Fibroblast of the aortic adventitia (primary cell): ENCODE measurements at places on chromosomes 6 and 20. TPM values are rescaled to one million over a fixed set of nuclear protein-coding genes. Genes with fewer than 3 reads are reported as not detected.

DNA sequence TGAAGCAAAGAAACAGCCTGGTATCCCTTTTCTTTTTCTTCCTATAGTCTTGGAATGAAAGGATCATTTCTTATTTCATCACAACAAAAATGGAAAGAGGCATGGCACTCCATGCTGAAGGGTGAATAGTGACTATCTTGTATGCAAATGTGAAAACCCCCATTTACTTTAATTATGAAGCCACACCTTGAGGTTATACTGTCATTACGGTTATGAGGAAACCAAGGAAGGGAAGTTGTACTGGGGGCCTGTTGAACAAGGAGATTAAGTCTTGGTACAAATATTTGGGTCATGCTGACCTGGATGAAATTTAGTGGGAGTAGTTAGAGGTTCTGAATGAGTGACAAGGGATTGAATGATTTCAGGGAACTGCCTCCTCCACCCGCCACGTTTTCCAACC is 8.7 kb upstream of the STXBP5 start:
- DNase-seq, result no peak

DNA sequence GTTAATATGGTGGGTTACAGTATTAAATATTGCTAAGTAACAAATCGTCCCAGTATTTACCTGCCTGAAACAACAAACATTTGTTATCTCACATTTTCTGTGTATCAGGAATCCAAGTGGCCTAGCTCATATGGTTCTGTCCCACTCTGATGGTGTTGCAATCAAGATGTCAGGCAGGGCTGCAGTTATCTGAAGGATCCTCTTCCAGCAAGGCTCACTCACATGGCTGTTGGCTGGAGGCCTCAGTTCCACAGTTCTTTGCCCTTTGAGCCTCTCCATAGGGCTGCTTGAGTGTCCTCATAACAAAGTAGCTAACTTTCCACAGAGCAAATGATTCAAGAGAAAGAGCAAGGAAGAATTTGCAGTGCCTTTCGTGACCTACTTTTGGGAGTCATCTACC is 17.7 kb downstream of the RAB22A start:
- DNase-seq, result no peak

- DNase-seq, result no peak
Measured at GRCh38 chr6:667253-667927, 10.5 kb upstream of the HUS1B start.

- no peak for DNase-seq
Measured at GRCh38 chr20:16395366-16395765, 177.9 kb downstream of the KIF16B start.

DNA sequence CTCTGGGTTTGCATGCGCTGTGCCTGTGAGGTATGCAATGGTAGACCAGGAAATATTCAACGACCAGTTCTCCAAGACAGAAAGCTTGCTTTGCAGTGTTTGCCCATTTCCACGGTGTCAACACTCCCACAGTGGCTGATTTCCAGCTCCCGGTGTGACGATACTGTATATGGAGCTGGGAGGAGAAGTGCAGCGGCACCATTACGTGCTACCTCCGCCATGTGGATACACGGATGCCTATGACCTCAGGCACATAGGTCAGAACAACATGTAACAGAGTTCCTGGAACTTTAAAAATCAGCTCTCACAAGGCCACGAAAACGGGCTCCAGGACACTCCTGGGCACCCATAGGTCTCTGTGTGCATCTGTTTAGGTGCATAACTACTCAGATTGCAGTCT is 51.1 kb downstream of the NFATC2 start:
- DNase-seq, result no peak

Gene SLC17A3
- 1.1 TPM in 1 of 2 replicates, not detected in the other for total RNA-seq

Gene CENPW
- 13.7 and 55.9 TPM in 2 replicates for total RNA-seq
